ENCODE measurements at places on chromosomes 3 and 15. TPM values are rescaled to one million over a fixed set of nuclear protein-coding genes. Genes with fewer than 3 reads are reported as not detected.

Gene ROBO1
- polyA plus RNA-seq = 27.4 TPM

- DNase-seq = no peak
Observed at GRCh38 chr3:99394831-99395778, 243.3 kb upstream of the COL8A1 start.

GRCh38 chr15:95857124-95857757 is 473.3 kb upstream of the NR2F2 start:
- no peak for DNase-seq

GRCh38 chr3:160403796-160404470 is 4.5 kb downstream of the SMC4 start:
- DNase-seq = no peak

Gene CMTM8
- 8.4 TPM for polyA plus RNA-seq

DNA sequence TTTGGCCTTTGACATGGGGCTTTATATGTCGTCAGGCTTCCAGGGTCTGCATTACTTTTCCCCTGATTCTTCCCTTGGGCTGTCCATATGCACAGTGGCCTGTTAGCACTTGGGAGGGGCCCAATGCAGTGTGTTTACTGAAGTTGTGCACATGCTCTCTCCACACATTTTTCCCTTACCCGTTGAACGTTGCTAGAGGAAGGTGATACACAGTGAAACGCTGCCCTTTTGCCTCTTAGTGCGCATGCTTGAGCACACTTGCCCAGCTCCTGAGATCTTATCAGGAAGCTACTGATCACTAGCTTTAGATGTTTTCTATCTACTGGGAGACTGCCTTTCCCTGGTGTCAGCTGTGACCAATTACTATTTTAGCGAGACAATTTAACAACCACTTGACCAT is 1198.0 kb downstream of the ROBO1 start:
- DNase-seq = no peak

Gene TRANK1
- polyA plus RNA-seq = 1.3 TPM

Gene SOX2
- 2.1 TPM for polyA plus RNA-seq

DNA sequence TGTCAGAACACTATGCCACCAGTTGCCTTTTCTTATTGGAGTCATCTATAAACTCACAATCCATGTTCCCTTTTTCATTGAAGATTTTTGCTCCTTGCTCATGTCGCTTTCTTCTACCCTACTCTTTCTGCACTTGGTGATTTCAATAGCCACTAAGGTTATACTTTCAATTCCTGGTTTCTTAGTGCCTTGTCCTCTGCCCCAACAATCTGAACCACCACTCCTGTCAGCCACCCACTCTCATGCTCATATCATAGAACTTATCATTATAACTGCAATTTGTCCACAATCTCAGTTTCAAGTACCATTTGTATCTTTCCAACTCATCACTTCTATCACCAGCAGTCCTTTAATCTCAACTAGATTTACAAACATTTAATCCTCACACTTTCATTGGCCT is 10.0 kb upstream of the GRAMD1C start:
- DNase-seq = no peak

DNA sequence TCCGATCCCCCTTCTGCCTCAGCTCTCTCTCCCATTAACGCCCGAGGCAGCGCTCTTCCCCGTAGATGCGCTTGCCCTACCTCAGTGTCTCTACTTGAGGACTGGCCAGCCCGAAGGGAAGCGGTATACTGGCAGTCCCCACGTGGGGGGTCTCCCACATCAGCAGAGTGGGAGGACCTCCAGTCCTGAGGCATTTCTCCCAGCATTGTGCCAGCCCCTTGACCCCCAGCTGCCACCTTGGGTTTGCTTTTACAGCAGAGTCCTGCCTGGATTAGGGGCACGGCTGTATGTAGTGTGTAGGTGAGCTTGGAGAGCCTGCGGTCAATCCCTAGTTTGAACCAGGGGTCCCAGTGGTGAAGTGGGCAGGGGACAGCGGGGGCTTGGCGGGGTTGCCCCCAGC is 767 bp downstream of the SEMA3F start:
- DNase-seq = no peak

Measured in A549 (cell line).